ENCODE measurements at places on chromosomes 11 and 22. TPM values are rescaled to one million over a fixed set of nuclear protein-coding genes. Genes with fewer than 3 reads are reported as not detected.

Gene SEC14L2
- 6.2 TPM for polyA plus RNA-seq

Gene CRYBB3
- 1.2 TPM for polyA plus RNA-seq

Gene JAML
- 39.7 TPM for polyA plus RNA-seq

Gene HEPN1
- 0.07 TPM for polyA plus RNA-seq

Gene SNU13
- 121 TPM for polyA plus RNA-seq

Gene OR52A1
- not detected for polyA plus RNA-seq

Gene OR51B2
- 0.07 TPM for polyA plus RNA-seq

Gene DRG1
- 45.5 TPM for polyA plus RNA-seq

Gene ANGPTL5
- 0.16 TPM for polyA plus RNA-seq

Gene SLC22A12
- not detected for polyA plus RNA-seq

Gene OR2AT4
- polyA plus RNA-seq, result under 0.01 TPM

Gene CNIH2
- polyA plus RNA-seq, result 1.6 TPM

Gene TBX10
- polyA plus RNA-seq, result 0.09 TPM

Gene IGF2
- 7.2 TPM for polyA plus RNA-seq

Gene KRTAP5-1
- polyA plus RNA-seq, result not detected

Gene FOXRED1
- 25.2 TPM for polyA plus RNA-seq

Gene CBLIF
- polyA plus RNA-seq, result 0.05 TPM

Gene MUC5AC
- polyA plus RNA-seq, result 0.02 TPM

Gene DUSP8
- 2.9 TPM for polyA plus RNA-seq

Gene TRPC6
- polyA plus RNA-seq, result 0.55 TPM

Gene ARHGEF17
- polyA plus RNA-seq, result 8.9 TPM

Gene PTGDR2
- polyA plus RNA-seq, result 0.73 TPM

Gene PEX26
- polyA plus RNA-seq, result 16.0 TPM

Gene C2CD3
- polyA plus RNA-seq, result 12.2 TPM

Gene BTG4
- 0.25 TPM for polyA plus RNA-seq

Gene P2RX6
- polyA plus RNA-seq, result 0.87 TPM

Gene IFITM10
- 0.80 TPM for polyA plus RNA-seq

Gene LIF
- 0.21 TPM for polyA plus RNA-seq

Gene SPI1
- polyA plus RNA-seq, result 40.0 TPM

Gene RAB3IL1
- polyA plus RNA-seq, result 14.2 TPM

Gene PDE2A
- 16.9 TPM for polyA plus RNA-seq

Data from thymus (tissue), 14 donors.